ENCODE measurements at places on chromosomes 5 and 9.

GRCh38 chr9:89795538-89796195 lies 190.9 kb downstream of the GADD45G start:
- no peak for DNase-seq

- no peak for DNase-seq
Measured at GRCh38 chr9:71824257-71824656, 55.9 kb upstream of the CEMIP2 start.

DNA sequence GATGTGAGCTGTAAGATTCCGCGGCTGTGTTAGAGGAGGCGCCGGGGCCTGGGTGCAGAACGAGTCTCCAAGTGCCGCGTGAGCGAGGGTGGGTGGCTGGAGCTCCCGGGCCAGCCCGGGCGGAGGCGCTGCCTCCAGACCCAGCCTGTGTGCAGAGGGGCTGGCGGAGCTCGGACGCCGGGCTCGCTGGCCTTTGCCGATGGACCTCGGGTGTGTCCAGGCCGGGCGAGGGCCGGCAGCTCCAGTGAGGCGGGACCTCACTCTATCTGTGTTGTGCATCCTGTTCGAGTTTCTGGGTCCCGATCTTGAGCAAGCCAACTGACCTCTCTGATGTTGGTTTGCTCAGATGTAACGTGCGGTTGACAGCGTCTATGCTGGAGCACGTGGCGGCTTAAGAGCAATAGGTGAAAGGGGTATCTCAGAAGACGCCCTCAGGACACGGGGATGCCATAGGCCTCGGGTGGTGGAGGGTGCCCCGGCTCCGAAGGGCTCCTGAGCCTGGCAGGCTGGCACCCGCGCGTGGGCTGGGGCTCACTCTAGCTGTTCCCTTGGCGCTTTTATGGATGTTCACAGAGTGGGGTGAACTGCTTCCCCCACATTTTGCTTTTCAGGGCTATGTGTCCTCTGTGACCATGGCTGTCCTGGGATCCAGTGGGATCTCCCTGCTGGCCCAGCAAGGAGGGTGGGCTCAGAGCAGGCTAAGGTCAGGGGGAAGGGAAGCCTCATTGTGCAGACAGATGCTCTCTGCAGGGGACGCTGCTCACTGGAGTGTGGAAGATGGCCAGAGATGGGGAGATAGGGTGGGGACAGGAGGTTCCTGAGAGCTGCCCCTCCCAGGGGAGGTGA lies 69.8 kb downstream of the MRPL36 start:
- DNase-seq = no peak

DNA sequence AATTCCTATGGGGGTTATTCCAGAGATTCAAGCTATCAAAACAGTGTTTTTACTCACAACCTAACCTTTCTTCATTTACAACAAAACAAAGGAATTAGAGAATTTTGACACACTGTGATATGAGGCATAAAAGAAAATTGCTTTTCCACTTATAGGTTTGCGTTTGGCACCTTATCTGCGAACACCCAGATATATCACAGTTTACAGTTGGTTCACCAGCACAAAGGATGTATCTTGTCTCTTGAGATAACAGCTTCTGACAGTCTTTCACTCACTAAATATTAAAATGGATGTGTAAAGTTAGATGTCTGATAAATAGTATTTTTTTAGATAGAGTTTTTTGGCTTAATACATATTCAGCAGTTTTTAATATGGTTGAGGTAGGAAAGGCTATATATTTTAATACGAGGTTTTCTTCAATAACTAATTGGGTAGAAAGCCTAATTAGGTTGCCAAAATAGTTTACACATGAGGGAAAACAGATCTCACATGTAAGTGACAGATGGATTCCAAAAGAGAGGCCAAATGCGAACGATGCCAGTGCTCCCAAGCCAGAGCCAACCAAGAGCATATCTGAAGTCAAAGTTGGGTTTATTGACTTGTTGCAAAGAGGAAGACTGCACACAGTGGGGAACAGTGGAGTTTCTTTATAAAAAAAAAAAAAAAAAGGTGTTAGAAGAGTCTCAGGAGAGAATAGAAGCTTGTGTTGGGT lies 1495.2 kb downstream of the MAT2B start:
- no peak for DNase-seq

- DNase-seq = no peak
Measured at GRCh38 chr9:91241909-91242308, 119.8 kb downstream of the AUH start.

DNA sequence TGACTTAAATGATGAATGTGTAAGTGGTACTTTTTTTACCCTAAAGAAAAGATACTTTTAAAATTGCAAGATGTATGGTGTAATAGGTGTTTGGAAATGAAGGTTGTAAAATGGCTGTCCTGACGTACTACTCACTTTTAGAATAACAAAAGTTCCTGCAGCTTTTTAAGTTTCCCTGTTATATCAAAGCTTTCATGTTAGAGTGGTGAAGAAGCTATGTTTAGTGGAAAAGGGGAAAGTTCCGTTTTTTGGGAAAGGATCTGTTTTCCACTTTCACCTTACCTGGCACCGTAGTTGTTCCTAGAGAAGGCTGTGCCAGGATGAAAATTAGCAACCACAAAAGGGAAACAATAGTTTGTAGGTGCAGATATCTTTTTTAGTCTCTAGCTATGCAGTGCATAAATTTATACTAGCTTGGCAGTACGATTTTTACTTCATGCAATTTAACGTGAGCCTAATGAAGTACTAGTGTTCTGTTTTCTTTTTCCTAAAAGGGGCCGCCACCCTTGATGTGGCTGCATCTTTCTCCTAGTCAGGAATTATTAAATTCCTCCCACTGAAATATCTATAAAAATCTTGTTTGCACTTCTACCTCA lies 1.3 kb downstream of the TNPO1 start:
- peak; percentile 21 for DNase-seq

GRCh38 chr5:125162714-125163113 lies 416.3 kb upstream of the ZNF608 start:
- no peak for DNase-seq

- DNase-seq = no peak
Measured at GRCh38 chr5:175124251-175124813, 319.6 kb downstream of the DRD1 start.

- no peak for DNase-seq
Measured at GRCh38 chr9:99391937-99392594, 170.0 kb downstream of the SEC61B start.

GRCh38 chr5:154221371-154221896 lies 30.9 kb downstream of the GALNT10 start:
- DNase-seq = peak; percentile 51

- DNase-seq = no peak
Measured at GRCh38 chr5:151218177-151218576, 5.7 kb downstream of the CCDC69 start.

- no peak for DNase-seq
Measured at GRCh38 chr9:101333490-101333889, 51.3 kb downstream of the BAAT start.

DNA sequence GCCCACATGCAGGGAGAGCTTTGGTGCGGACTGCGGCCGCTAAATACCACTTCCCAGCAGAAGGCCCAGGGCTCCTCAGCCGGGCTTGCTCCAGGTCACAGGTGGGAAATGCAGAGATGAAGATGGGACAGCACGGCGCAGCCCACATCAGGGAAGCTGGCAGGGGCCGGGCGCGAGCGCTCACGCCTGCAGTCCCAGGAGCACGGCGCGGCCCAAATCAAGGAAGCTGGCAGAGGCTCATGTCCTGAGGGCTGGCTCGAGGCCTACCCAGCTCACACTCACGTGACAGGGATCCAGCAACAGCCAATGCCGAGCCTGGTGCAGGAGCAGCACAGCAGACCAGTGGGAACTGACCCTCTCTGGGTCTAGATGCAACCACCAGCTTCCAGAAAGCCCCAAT lies 16.3 kb downstream of the LPCAT1 start:
- no peak for DNase-seq

DNA sequence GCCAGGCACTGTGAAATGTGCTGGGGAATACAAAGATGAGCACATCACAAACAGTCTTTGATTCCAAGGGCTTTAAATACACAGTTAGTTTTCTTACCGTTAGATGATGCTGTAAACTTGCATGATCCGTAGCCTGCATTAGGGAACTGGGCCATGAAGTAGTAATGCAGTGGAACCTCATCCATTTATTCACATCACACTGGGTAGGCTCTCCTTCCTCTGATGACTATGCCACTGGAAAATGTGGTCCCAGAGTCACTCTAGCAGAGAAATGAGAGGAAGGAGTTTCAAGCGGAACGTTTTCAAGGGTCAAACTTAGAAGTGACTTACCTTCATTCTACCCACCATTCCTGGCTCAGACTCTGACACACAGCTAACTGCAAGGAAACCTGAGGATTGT lies 26.4 kb downstream of the ZFAND5 start:
- DNase-seq = no peak

- DNase-seq = no peak
Measured at GRCh38 chr9:103377667-103378066, 382.5 kb downstream of the CYLC2 start.

- DNase-seq = no peak
Measured at GRCh38 chr9:34866614-34867013, 91.5 kb upstream of the PHF24 start.

- no peak for DNase-seq
Measured at GRCh38 chr5:68226546-68227073, 11.1 kb downstream of the PIK3R1 start.

- DNase-seq = no peak
Measured at GRCh38 chr5:156534906-156535485, 208.0 kb downstream of the SGCD start.

DNA sequence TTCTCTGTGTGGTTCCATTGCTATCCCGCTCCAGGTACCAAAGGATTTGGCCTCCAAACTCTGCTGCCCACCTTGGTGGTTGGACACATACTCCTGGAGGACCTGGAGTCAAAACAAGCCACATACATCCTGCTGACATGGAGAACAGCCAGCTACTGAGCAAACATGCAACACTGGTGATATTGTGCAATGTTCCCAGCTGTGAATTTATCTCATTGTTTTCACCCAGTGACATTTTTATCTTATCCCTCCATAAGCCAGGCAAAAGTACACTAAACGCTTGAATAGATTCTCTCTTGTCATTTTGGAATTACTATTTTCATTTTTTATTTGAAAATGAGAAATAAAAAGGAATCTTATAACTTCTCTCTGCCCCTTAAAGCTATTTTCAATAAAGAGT lies 11.1 kb upstream of the CTSL start:
- DNase-seq = peak; percentile 19

DNA sequence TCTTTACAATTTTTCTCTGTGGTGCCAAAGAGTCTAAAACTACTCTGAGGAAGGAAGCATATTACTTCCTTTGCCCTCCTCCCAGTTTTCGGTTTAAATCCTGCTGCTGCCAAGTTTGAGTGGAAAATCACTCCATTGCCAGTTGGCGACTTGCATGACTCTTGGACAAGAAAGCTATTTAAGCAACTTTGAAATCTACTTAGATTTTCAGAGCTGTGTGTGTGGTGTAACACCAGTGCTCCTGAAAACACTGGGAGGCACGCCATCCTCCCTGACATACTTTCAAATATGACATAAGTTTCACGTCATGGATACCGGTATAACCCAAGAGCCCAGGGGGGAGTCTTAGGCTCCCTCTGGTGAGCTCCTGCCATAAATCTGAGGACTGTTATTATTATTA lies 83.5 kb upstream of the RIOK2 start:
- no peak for DNase-seq

- DNase-seq = no peak
Measured at GRCh38 chr9:134721344-134721743, 79.7 kb downstream of the COL5A1 start.

DNA sequence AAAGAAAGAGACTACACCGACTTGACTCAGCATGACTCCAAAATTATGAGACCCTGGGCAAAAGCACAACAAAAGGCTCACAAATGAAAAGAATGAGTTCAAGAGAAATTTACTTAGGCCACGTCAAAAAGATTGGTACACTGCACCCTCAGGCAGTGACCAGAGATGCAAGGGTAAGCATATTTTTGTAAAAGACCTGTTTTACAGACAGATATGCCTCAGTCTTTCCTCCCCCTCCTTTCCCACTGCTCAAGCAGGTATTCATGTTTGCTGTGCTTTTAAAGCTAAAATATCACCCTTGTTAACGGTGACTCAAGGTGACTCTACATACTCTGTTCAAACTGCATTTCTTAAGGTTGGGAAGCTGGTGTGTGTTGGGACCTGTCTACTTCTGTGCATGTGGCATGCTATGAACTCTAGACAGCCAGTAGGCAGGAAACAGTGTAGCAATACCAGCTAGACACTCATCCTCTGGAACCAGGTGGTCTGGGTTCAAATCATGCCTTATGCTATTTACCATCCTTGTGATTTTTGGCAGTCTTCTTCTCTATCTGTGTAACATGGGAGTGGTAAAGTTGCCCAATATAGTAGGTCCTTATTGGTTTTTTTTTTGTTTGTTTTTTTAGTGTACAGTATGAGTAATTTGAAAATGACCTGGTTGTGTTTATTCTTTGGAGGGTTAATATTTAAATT lies 98.7 kb downstream of the TLE4 start:
- DNase-seq = peak; percentile 92

DNA sequence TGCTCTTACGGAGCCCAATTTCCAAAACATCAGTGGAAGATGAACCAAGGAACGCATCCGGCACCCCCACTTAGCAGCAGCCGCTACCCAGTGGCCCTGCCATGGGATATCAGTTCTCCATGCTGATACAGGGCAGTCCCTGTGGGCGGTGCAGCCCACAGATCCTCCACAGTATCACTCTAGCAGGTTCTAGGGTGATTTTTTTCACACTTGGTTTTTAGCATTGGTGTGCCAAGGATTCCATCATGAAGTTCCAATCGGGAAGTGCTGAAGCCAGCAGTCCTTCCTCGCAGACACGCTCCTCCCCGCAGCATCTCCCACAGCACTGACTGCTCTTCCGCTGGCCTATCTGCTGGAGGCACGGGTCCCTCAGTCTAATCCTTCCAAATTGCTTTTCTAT lies 261.9 kb downstream of the SYK start:
- DNase-seq = no peak

DNA sequence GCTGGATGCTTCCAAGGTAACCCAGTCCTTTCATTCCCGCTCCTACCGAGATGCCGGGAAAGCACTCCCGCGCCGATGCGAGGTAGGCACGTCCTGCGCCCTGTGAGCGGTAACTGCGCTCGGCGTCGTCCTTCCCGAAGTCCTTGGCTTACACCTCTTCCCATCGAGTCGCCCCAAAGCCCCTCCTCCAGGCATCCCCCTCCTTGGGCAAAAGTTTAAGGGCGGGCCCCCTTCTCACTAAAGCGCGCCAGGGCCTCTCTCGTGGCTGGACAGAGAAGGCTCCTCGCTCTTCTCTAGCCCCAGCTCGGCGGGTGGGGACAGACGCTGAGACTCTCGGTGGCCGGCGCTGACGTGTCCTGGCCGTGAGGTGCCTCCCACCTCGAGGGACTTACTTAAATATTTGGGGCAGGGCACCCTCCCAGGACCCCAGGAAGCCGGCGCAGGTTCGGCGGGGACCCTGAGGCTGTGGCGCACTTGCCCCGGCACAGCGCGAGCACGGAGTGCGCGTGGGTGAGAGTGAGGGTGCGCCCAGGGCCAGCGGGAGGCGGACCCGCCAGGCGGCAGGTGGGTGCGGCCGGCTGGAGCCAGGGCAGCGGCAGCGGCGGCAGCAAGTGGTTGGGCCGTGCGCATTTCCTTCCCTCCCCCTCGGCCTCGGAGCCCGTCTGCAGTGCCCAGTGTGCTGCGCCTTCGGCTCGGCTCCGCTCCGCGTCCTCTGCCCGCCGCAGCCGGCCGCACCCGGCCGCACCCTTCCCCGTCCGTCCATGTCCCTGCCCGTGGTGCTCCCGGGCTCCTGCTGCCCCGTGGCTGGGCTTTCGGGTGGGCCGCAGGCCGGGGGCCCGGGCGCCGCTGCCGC lies at the start of gene ENTREP1:
TSS of gene ENTREP1 (plus strand) at position 667 of the 853 bp plus-strand sequence. CDS start at position 762, 95 bp downstream.
- DNase-seq = peak; percentile 72

- no peak for DNase-seq
Measured at GRCh38 chr5:89372176-89372575, 489.2 kb upstream of the MEF2C start.

GRCh38 chr9:136198605-136199083 lies 6.3 kb downstream of the LHX3 start:
- DNase-seq = peak; percentile 71

Data from RWPE1 (cell line).